GM23248 (cell line): ENCODE measurements at places on chromosomes 6 and 20.

DNA sequence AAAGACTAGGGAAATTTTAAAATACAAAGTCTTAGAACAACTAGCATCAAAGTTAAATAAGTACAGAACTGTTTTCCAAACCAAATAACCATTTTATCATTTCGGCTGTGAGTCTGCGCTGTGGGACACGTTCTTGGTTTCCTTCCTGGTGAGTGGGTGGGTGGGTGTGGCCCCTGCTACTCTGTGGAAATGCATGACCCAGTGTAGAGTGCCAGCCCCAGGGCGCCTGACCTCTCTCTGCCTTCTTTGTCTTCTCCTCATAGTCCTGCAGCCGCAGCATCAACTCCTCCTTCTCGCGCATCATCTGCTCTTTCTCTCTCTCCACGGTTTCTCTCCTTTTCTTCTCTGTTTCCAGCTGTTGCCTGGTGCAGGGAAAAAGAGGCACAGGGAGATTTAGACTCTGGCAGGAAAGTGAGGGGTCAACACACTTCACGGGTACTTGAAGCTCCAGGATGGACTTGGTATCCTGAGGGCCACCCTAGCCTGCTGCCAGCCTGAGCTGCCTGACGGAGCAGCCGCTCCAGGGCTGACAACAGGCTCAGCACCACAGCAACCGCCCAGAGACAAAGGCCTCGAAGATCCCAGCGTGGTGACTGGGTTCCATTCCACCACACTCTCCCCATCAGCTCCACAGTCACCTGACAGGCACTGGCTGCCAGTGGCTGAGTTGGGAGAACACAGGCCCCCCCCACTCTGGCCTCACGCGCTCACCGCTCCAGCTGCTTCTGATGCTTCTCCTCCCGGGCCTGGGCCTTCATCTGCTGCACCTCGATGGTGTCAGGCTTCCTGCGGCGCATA lies 48.4 kb downstream of the EZR start:
- no peak for DNase-seq

- DNase-seq = no peak
Observed at GRCh38 chr6:33323623-33323948, 6.0 kb upstream of the ZBTB22 start.

GRCh38 chr6:155521719-155522118 lies 66.1 kb upstream of the NOX3 start:
- DNase-seq = peak; percentile 80

- no peak for DNase-seq
Observed at GRCh38 chr6:9539231-9539755, 875.6 kb downstream of the TFAP2A start.

DNA sequence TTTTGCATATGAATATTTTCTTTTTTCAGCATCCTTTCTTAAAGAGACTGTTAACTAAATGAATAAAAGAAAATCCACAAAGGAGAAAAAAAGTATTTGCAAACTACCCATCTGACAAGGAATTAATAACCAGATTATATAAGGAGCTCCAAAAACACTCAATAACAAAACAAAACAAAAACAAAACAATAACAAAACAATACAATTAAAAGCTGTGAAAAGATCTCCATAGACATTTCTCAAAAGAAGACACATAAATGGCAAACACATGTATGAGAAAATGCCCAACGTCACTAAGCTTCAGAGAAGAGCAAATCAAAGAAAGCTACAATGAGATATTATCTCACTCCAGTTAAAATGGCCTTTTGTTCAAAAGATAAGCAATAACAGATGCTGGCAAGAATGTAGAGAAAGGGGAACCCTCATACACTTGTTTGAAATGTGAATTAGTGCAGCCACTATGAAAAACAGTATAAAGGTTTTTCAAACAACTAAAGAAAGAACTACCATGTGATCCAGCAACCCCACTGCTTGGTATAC lies 1310.0 kb upstream of the EYS start:
- DNase-seq = no peak

DNA sequence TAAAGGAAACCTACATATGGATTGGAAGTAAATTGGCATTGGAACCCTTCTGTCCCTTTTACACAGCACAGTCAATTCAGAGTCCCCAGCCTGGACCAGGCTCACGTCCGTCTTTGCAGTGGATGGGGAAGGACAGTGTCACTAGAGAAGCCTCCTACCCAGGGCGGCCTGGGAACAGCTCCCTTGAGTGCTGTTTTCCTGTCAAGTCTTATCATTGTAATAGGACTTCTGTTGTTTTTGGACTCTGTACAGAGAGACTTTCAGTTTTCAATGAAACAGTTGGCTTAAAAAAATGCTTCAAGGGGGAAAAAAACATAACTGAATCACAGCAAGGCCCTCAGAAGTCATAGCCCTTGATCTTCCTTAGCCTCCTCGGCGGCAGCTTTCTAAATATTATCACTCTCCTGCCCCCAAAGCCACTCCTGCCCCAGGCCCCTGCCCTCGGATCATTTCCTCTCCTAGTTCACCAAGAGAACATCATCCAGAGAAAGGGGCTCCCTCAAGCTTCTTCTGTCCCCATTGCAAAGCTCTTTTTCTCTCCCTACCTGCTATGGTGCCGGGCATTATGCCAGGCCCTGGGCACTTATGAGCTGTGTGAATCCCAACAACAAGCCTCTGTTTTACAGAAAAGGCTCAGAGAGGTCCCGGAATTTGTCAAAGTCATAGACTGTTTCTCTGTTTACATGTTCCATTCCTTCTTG lies 37.8 kb upstream of the CNKSR3 start:
- DNase-seq = no peak

DNA sequence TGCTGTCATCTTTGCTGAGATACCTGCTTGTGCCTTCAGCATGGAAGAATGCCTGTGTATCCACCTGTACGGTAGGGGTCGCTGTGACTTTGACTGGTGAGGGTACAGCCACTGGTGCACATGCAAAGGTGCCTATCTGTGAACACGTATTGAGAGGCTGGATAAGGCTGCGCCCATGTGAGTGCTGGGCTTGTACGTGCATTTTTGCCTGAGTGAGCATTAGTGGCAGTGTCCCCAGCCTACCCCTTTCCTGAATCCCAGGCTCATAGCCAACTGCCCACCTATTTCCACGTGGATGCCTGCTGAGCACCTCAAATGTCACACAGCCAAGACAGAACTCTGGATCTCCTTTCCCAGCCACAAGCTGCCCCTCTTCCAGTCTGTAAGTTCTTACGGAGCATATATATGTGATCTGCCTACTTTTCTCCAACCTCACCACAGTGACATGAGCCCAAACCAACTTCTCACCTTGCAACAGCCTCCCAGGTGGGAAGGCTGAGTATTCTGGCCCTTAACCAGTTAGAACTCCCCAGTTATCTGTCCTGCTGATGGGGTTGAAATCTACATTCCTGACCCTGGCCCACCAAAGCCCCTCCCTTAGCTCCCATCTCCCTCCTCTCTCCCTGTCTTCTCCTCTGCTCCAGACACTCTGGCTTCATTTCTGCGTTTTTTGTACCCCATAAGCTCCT lies 1.1 kb upstream of the SLC2A10 start:
- no peak for DNase-seq

- no peak for DNase-seq
Observed at GRCh38 chr6:70135219-70136160, 167.4 kb downstream of the COL9A1 start.

DNA sequence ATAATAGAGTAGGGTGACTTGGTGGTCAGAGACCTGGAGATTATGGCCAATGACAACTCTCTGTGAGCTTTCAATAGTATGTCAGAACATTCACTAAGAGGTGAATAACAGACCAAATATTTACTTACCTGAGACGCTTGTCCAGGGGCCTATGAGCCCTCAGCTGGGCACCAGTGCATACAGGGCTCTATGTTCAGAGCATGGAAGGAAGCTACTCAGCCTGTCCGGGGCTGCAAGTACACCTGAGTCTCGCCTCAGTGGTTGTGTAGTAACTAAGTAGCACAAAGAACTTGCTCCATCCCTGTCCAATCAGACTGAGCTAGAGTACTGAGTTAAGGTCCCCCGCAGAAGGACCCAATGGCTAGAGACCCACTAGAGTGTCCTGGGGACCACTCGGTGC lies 11.6 kb upstream of the SCGN start:
- DNase-seq = no peak

DNA sequence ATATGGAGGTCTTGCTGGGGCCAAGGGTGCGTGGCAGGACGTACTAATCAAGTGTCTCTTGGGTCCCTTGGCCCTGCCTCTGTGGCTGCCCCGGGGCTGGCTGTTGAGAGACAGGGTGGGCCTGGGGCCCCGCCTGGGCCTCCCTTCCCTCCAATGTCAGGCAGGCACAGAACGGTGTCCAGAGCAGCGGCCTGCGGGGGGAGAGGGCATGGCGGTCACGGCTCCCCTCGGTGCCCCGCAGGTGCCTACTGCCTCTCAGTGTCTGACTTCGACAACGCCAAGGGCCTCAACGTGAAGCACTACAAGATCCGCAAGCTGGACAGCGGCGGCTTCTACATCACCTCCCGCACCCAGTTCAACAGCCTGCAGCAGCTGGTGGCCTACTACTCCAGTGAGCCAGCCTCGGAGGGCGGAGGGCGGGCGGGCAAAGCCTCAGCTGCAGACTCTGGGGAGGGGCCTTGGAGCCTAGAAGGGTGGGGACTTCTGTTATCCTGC lies 50.0 kb downstream of the SRC start:
- no peak for DNase-seq
